Thoracic aorta endothelial cell (primary cell): ENCODE measurements at places on chromosomes 13 and 19. TPM values are rescaled to one million over a fixed set of nuclear protein-coding genes. Genes with fewer than 3 reads are reported as not detected.

Gene ZNF260
- 22.7 and 26.1 TPM in 2 replicates for total RNA-seq

Gene ERICH4
- not detected in 2 replicates for total RNA-seq

Gene RPL21
- 850 and 902 TPM in 2 replicates for total RNA-seq

Gene ZNF699
- total RNA-seq, result 6.0 and 7.7 TPM in 2 replicates

Gene SLC7A10
- not detected in 2 replicates for total RNA-seq

Gene ZNF296
- total RNA-seq, result 0.40 and 0.65 TPM in 2 replicates

Gene LILRA6
- not detected in 2 replicates for total RNA-seq

Gene EXOC3L2
- 1.2 and 1.7 TPM in 2 replicates for total RNA-seq

Gene MYO1F
- total RNA-seq, result under 0.01 and 0.36 TPM in 2 replicates

Gene WTIP
- total RNA-seq, result 15.4 and 15.7 TPM in 2 replicates

Gene ZFR2
- total RNA-seq, result not detected in 2 replicates
